Activated CD8-positive, alpha-beta T cell treated with anti-CD3 and anti-CD28 coated beads for 36 hours (primary cell): ENCODE measurements at places on chromosomes 5 and 9.

- DNase-seq, result peak; percentile 33
- H3K4me1 ChIP-seq, result peaks cover 20% of the 10 kb centered on the region
- no peak overlapping the region for H3K4me3 ChIP-seq
- no peaks in the 10 kb centered on the region for H3K27me3 ChIP-seq
- H3K27ac ChIP-seq, result no peak overlapping the region
Observed at GRCh38 chr5:41843456-41844370, 26.5 kb downstream of the OXCT1 start.

GRCh38 chr9:32882705-32883104 is 99.4 kb downstream of the TMEM215 start:
- H3K27me3 ChIP-seq, result no peaks in the 10 kb centered on the region
- H3K4me1 ChIP-seq, result no peaks in the 10 kb centered on the region
- no peak for DNase-seq
- H3K4me3 ChIP-seq, result no peak overlapping the region
- no peaks in the 10 kb centered on the region for H3K36me3 ChIP-seq

DNA sequence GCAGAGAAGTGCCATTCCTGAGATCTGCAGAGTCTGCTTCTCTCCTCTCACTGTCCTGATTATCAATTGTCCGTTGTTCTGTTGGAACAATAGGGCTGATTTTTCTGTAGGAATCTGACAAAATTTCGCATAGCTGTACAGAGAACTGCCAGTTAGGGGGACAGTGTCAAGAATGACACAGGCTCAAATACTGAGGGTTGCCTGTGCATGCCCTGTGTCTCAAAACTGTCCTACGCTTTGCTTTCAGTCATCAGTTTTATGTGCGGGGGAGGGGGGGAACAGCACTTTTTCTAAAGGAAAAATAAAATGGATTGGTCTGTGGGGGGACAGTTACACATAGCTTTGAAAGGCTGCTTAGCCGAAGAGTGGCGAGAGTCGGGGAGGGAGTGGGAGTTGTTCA is 248.6 kb downstream of the PDZD2 start:
- H3K4me3 ChIP-seq, result no peak overlapping the region
- H3K27me3 ChIP-seq, result no peaks in the 10 kb centered on the region
- no peak for DNase-seq
- no peak overlapping the region for H3K27ac ChIP-seq

DNA sequence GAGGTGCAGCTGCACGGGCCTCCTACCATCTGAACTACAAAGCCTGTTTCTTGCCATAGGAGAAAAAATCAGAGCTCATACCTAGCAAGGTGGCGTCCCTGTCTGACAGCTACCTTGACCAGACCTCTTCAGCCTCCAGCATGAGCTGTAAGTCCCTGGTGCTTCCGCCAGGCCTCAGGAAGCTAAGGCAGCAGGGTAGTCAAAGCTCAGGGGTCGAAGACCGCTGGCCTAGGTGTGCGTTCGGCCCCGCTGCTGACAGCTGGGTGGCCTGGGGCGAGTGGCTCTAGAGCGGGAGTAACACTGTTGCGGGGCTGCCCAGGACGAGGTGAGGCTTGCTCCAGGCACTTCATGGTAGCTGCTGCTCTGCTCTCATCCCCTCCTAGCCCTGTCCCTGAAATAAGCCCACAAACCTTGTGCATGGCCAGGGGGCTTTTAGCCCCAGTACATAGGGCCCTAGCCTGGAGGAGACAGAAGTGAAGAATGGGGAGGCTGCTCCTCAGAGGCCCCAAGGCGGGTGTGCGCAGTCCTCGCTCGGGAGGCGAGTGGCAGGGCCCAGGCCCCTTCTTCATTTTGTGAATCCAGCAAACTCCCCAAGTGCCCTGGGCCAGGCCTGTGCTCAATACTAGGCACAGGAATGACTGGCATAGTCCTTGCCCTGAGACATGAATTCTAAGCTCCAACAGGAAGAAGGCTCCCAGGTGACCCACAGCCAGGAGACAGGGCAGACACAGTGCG is 5.4 kb downstream of the TOR2A start:
- peaks cover 8% of the 10 kb centered on the region for H3K4me1 ChIP-seq
- no peaks in the 10 kb centered on the region for H3K27me3 ChIP-seq
- DNase-seq, result no peak

DNA sequence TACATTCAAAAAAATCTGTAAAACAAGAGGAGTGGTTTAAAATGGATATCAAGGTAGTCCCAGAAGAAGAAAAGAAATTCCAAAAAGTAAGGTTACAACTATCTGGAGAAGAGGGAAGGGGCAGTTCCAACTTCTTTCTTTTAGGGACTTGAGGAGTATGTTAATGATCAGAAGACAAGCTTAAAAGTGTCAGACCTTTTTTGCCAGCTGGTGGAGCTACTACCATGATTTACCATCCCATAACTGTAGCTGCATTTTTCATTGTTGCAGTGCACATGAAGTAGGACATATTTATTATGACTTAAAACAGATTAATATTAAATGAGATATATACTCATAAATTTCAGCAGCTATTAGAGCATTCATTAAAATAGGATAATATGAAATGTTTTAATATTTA is 158.5 kb upstream of the RGS7BP start:
- H3K4me3 ChIP-seq, result no peak overlapping the region
- no peaks in the 10 kb centered on the region for H3K36me3 ChIP-seq
- no peak for DNase-seq
- no peaks in the 10 kb centered on the region for H3K4me1 ChIP-seq
- H3K27ac ChIP-seq, result no peak overlapping the region
